ENCODE measurements at places on chromosomes 12 and 14.

GRCh38 chr12:111826316-111826715, 15.7 kb upstream of the MAPKAPK5 start:
- DNase-seq: no peak

- DNase-seq: no peak
Measured at GRCh38 chr14:101176535-101177205, 273.1 kb upstream of the RTL1 start.

DNA sequence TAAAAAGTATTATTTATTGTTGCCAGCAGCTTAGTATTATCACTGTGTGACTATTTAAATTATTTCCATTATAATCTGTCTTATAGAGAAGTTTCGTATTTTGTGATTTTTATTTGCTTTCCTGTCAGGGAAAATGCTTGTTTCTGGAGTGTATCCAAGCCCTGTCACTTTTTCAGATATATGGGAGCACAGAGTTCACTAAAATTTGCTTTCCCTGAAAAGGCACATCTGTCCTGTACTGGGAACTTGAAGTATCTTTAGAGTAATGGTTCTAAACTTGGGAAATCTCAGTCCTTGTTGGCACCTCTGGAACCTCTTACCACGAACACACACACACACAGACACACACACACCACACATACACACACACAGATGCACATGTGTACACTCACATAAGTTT, 39.3 kb upstream of the SSTR1 start:
- DNase-seq: no peak

DNA sequence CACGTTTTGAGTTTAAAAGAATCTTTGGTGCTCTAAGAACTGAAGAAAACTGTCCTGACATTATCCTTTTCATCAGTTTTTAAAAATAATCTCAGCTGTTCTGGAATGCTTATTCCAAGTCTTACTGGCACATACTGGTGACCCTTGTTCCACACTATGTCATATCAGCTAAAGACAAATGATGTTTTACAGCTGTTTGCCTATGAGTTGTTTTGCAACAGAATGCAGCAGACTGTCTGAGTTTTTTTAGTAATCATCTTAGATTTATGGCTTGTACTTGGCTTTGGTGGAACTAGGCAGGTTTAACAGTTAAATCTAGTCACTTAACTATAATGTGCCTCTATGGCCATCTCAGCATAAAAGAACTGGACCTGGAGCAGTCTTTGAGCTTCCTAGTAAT, 91.6 kb upstream of the GRIN2B start:
- DNase-seq: no peak

DNA sequence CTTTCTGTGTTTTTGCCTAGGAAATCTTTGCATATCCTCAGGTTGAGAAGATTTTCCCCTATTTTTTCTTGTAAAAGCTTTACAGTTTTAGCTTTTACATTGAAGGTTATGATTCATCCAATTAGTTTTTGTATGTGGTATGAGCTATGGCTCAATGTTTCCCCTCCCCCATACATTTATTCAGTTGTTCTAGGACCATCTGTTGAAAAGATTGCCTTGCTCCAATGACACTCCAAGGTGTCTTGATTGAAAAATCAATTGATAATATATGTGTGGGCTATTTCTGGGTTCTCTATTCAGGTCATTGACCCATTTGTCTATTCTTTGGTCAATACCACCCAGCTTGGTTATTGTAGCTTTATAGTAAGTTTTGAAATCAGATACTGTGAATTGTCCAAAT, 42.6 kb downstream of the LRTM2 start:
- no peak for DNase-seq

DNA sequence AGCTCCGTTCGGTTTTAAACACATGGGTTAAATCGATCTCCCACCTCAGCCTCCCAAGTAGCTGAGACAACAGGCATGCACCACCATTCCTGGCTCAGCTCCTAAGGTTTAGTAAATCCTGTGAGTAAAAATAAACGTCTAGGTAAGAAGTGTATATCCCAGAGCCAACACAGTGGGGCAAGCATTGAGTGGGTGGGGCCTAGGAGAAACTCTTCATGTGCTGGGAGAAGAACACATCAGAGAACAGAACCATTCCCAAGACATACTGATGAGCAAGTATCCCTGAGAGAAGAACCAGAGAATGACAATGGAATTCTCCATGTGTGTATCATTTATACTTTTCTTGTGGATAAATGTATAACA, 86.3 kb downstream of the SEC23A start:
- no peak for DNase-seq
